GM10248 (cell line): ENCODE measurements at places on chromosomes 2 and 18.
A peak's percentile ranks its signal among the peaks of the same experiment; 100 is the strongest.

DNA sequence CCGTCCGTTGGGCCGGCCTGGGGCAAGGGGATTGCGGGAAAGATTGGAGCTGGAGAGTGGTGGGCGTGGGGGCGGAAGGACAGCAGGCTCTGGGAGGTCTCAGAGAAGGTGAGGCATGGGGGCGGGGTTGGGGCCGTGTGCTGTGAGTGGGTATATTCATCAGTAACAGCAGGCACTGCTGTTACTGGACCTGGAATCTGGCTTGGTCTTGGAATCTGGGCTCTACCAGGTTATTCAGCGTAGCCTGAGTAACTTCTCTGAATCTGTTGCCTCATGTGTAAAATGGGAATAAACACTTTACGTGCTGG, 435 bp downstream of the RNF181 start:
- no peak for DNase-seq

- DNase-seq: no peak
Measured at GRCh38 chr2:64393383-64394010, 60.5 kb upstream of the LGALSL start.

- no peak for DNase-seq
Measured at GRCh38 chr2:127652786-127653357, 6.9 kb downstream of the GPR17 start.

GRCh38 chr2:71000780-71001591, 6.3 kb upstream of the TEX261 start:
- peak; percentile 87 for DNase-seq

DNA sequence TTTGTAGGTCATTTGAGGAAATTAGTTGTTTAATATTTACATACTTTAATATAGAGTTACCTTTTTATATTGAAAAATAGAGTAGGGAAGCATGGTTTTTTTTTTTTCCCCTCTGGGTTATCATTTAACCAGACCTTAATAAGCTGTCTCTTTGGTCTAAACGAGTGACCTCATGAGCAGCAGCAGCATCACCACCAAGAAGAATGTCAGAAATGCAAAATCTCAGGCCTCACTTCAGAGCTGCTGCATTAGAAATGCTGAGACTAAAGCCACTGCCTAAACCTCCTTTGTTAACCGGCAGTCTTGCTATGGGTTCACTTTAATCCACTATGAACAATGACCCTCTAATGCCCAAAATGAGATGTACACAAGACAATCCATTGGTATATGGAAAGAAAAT, 733.7 kb upstream of the FAM98A start:
- DNase-seq: no peak

- DNase-seq: no peak
Measured at GRCh38 chr2:71631411-71631931, 178.1 kb downstream of the DYSF start.

GRCh38 chr2:195830968-195831950, 174.2 kb downstream of the SLC39A10 start:
- DNase-seq: no peak

DNA sequence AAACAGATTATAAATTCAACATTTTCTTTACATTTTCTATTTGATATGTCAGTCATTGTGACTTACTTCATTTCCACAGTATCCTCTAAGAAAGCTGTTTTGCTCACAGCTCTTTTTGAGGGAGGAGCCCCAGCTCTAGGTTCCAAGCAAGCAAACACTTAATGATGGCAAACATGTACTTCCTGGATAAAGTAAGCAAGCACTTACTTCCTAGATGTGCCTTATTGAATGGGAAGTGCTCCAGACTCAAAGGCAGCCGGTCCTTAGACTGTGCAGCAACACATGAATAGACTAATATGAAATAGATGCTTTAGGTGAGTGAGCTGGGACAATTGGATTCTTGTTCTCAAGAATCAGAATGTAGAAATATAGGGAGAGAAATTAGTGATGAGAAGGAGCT, 2149.8 kb upstream of the PIK3C3 start:
- DNase-seq: no peak

DNA sequence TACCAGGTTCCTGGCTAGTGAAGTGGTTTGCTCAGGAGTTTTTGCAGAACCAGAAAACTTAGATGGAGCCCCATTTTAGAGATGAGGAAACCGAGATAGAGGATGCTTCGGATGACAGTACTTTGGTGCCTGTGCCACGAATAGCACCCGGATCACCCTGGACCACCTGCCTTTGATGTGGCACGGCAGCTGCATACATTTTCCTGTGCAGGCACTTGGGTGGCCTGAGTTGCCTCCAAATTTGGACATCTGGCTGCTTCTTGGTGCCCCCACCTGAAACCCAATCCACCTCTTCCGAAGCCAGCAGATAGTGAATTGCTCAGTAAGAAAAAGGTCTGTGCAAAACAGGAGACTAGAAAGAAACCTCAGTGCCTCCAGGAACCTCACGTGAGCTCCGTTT, 140.6 kb upstream of the ID2 start:
- no peak for DNase-seq

- DNase-seq: no peak
Measured at GRCh38 chr2:48601349-48601748, 16.3 kb upstream of the GTF2A1L start.

GRCh38 chr18:2656981-2657512, 1.5 kb downstream of the SMCHD1 start:
- no peak for DNase-seq
